Esophagus squamous epithelium (tissue), 5 donors: ENCODE measurements at places on chromosomes 5 and 9.

DNA sequence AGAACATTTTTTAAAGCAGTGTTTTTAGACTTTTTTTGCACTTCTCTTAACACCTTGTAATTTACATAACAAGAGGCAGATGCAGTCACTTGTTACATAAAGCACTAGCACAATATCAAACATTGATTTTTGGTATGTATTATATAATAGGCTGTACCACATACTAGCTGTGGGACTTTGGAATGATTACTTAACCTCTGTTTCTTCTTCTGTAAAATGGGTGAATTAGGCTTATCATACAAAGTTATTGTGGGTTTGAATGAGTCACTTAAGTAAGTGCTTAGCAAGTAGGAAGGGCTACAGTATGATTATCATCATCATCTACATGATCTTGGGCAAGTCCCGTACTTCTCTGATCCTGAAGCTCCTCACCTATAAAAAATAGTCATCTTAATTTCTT is 2.1 kb downstream of the FAM81B start:
- no peak overlapping the region for H3K4me3 ChIP-seq
- DNase-seq = no peak
- no peak overlapping the region for H3K27ac ChIP-seq
- no peaks in the 10 kb centered on the region for H3K36me3 ChIP-seq
- H3K4me1 ChIP-seq = no peaks in the 10 kb centered on the region

GRCh38 chr9:5321058-5321457 is 16.5 kb upstream of the RLN2 start:
- no peak overlapping the region for H3K27ac ChIP-seq
- no peaks in the 10 kb centered on the region for H3K4me1 ChIP-seq
- no peak overlapping the region for H3K4me3 ChIP-seq
- H3K36me3 ChIP-seq = no peaks in the 10 kb centered on the region
- DNase-seq = no peak

- no peak overlapping the region for H3K4me3 ChIP-seq
- H3K36me3 ChIP-seq = no peaks in the 10 kb centered on the region
- no peak overlapping the region for H3K27ac ChIP-seq
Measured at GRCh38 chr5:147169399-147169798, 65.4 kb upstream of the STK32A start.

DNA sequence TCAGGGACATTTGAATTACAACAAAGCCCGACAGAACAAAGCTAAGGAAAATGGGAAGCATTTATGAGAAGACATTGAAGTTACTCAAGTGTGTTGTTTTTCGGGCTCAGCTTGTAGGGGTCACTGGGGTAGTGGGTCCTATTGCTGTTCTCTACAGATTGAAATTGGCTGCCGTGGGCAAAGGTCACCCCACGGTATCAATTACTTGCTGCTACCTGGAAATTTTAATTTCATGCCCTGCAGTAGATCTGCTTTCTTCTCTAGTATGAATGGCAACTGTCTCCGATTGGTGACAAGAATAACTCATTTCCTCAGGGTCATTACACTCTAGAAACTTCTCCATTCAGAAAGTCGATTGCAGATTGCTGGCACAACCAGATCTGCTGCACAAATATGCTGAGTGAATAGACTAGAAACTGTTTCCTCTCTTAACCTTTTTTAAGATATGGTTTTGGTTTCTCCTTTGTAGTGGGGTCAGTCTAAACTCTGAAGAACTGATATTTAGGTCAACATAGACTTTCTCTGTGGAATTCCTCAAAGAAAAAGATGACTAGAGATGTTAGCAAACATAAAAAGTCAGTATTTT is 454.1 kb downstream of the ARHGEF28 start:
- H3K4me3 ChIP-seq = no peak overlapping the region
- no peaks in the 10 kb centered on the region for H3K36me3 ChIP-seq
- DNase-seq = no peak
- H3K4me1 ChIP-seq = no peaks in the 10 kb centered on the region
- no peak overlapping the region for H3K27ac ChIP-seq

- no peak for DNase-seq
- H3K27ac ChIP-seq = no peak overlapping the region
- H3K4me3 ChIP-seq = no peak overlapping the region
- H3K27me3 ChIP-seq = no peaks in the 10 kb centered on the region
Measured at GRCh38 chr9:94872891-94873511, 146.5 kb downstream of the AOPEP start.

GRCh38 chr5:76604838-76605237 is 18.4 kb downstream of the F2RL2 start:
- no peak for DNase-seq
- no peaks in the 10 kb centered on the region for H3K36me3 ChIP-seq
- peaks cover 29% of the 10 kb centered on the region for H3K4me1 ChIP-seq

- no peaks in the 10 kb centered on the region for H3K27me3 ChIP-seq
- no peaks in the 10 kb centered on the region for H3K36me3 ChIP-seq
- no peak overlapping the region for H3K27ac ChIP-seq
- H3K4me3 ChIP-seq = no peak overlapping the region
Measured at GRCh38 chr5:173862047-173862477, 26.1 kb upstream of the CPEB4 start.

DNA sequence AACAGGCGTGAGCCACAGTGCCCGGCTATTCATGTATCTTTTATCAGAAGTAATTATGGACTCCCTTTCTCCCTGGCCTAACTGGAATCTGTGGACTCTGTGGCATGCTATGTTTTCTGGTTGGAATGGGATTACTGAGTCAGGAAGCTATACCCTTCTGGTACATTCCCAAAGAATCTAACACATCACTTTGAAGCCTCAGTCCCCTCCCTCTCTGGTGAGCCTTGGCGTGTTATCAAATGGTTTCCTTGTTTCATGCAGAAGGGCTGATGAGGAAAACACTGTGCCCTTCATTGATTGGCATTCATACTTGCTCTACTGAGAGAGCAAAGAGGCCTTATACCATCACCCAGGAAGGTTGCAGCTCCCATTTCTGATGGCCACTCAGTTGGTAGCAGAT is 22.9 kb downstream of the C5orf15 start:
- no peak overlapping the region for H3K27ac ChIP-seq
- no peaks in the 10 kb centered on the region for H3K27me3 ChIP-seq
- H3K36me3 ChIP-seq = no peaks in the 10 kb centered on the region
- no peak for DNase-seq

- H3K36me3 ChIP-seq = no peaks in the 10 kb centered on the region
- H3K27ac ChIP-seq = no peak overlapping the region
- DNase-seq = no peak
- no peak overlapping the region for H3K4me3 ChIP-seq
Measured at GRCh38 chr5:124552526-124552925, 193.9 kb downstream of the ZNF608 start.

DNA sequence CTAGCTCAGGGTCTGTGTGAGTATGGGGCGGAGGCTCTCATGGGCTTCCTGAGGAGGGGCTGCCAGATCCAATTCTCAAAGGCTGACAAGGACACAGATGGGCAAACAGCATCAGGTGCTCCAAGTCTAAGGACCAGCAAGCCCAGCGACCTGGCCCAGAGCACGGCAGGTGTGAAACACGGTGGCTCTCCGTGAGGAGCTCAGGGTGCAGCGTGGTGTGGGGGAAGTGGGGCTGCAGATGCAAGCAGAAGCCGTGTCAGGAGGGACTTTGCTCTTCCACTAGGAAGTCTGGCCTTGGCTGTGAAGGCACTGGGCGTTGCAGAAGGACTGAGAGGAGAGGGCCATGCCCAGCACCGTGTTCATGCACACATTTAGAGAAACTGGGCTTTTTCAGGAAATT is 420.0 kb downstream of the GADD45G start:
- no peaks in the 10 kb centered on the region for H3K36me3 ChIP-seq
- no peak for DNase-seq
- H3K4me1 ChIP-seq = peaks cover 4% of the 10 kb centered on the region
- H3K4me3 ChIP-seq = no peak overlapping the region

- no peaks in the 10 kb centered on the region for H3K27me3 ChIP-seq
- H3K4me1 ChIP-seq = no peaks in the 10 kb centered on the region
- H3K4me3 ChIP-seq = no peak overlapping the region
- H3K27ac ChIP-seq = no peak overlapping the region
Measured at GRCh38 chr9:114820776-114821501, 15.1 kb upstream of the TNFSF15 start.

DNA sequence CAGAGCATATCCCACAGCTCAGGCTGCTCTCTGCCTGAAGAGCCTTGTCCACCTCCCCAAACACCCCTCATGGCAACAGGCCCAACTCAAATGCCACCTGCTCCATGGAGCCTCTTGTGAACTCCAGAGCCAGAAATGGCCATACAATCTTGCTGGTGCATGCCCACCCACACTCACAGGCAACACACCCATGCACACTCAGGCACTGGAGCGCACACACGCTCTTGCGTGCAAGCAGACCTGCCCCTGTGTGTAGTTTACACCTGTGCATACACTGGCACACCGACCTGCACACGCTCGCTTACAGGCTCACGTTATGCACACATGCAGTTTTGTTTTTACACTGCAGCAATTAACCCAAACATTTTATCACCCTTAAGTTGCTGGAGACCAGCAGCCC is 40.0 kb downstream of the HRH2 start:
- H3K27ac ChIP-seq = no peak overlapping the region
- no peaks in the 10 kb centered on the region for H3K27me3 ChIP-seq
- peaks cover 4% of the 10 kb centered on the region for H3K4me1 ChIP-seq
- H3K36me3 ChIP-seq = no peaks in the 10 kb centered on the region
- no peak overlapping the region for H3K4me3 ChIP-seq

DNA sequence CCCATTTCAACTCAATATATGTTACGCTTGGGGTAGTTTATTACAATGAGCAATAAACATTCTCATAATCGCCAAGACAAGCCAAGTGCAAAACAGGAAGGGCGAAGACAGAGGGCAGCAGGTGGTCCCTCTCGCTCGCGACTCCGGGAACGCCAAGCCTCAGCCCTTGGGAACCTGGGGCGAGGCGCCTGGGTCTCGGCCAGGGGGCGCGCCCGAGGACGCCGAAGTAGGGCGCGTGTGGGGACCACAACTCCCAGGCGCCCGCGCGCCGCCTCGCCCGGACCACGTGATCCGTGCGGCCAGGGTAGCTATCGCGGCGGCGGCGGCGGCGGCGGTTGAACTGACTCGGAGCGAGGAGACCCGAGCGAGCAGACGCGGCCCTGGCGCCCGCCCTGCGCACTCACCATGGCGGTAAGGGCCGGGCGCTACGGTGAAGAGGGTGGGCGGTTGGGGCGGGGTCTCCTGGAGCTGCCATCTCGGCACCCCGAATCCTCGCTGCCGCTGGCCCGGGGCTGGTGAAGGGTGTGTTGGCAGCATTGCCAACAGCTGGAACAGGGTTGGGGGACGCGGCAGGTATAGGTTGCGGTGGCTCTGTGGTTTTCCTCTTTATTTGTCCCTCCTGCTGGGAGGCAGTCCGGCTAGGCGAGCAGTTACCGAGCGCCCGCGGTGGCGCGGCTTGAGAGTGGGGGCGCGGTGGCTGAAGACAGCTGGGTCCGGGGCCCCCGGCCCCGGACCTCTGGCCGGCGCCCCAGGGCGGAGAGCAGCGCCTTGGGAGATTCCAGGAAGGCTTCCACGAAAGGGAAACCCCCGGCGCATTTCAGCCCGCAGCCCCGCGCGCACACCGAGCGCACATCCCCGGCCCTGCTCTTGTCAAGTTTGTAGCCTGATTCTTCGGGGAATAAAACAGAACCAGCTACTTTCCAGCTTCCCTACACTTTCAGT is at the start of gene SLC31A2:
Gene SLC31A2, plus strand, starts transcription at position 338 of the 942 bp plus-strand sequence. Its CDS starts 68 bp downstream, at position 406.
- H3K27ac ChIP-seq = peak within 1 kb of the TSS; percentile 85
- H3K27me3 ChIP-seq = no peaks in the 10 kb centered on the region
- peak within 1 kb of the TSS; percentile 72 for H3K4me3 ChIP-seq
- peaks cover 12% of the 10 kb centered on the region for H3K4me1 ChIP-seq
- no peaks in the 10 kb centered on the region for H3K36me3 ChIP-seq

DNA sequence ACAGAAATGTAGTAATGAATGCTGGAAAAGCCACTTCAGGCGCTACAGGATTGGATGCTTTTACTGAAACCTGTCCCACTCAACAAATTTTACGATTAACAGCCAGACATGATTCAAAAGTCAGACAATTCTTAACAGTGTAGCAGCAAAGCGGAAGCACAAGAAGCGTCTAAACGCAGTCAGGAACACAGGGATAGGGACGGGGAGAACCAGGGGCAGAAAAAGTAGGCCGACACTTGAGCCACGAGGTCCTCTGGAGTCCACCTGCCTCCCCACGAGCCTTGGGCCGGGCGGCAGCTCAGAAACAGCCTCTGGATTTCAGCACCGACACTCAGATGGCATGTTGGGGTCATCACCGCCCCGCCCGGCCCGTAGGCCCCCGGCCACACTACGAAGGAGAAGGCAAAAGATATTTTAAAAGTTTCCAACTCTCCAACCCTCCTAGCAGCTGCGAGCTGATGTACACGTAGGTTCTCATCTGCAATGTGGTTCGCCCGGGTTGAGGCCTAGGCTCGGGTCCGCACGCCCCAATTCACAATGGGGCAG is 615 bp downstream of the RACK1 start:
- peaks cover 33% of the 10 kb centered on the region for H3K36me3 ChIP-seq
- H3K27ac ChIP-seq = peak overlapping the region; percentile 98
- H3K27me3 ChIP-seq = no peaks in the 10 kb centered on the region
- no peak for DNase-seq
- H3K4me3 ChIP-seq = peak overlapping the region; percentile 62

- H3K36me3 ChIP-seq = no peaks in the 10 kb centered on the region
- H3K4me3 ChIP-seq = no peak overlapping the region
- no peaks in the 10 kb centered on the region for H3K27me3 ChIP-seq
- no peak for DNase-seq
- H3K4me1 ChIP-seq = no peaks in the 10 kb centered on the region
Measured at GRCh38 chr9:119758241-119758640, 389.0 kb upstream of the BRINP1 start.
